ENCODE measurements at places on chromosomes 11 and 22.

- no peak for DNase-seq
These were observed 101.5 kb downstream of the TRAF6 start for GRCh38 chr11:36408498-36409136.

DNA sequence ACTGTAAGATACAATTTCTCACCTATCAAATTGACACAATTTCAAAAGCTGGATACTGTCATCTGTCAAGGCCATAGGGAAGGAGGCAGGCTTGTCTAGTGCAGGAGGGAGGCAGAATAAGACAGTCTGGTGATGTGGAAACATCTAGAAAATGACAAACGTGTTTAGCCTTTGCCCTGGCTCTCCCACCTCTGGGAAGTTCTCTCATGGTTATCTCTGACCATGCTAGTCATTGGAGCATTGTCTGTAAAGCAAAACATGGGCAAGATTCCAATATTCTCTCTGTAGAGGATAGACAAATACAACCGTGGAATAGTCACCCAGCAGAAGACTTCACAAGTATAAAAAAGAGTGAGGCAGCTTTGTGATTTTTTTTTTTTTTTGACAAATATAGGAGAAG, 9.1 kb upstream of the SERHL2 start:
- no peak for DNase-seq

DNA sequence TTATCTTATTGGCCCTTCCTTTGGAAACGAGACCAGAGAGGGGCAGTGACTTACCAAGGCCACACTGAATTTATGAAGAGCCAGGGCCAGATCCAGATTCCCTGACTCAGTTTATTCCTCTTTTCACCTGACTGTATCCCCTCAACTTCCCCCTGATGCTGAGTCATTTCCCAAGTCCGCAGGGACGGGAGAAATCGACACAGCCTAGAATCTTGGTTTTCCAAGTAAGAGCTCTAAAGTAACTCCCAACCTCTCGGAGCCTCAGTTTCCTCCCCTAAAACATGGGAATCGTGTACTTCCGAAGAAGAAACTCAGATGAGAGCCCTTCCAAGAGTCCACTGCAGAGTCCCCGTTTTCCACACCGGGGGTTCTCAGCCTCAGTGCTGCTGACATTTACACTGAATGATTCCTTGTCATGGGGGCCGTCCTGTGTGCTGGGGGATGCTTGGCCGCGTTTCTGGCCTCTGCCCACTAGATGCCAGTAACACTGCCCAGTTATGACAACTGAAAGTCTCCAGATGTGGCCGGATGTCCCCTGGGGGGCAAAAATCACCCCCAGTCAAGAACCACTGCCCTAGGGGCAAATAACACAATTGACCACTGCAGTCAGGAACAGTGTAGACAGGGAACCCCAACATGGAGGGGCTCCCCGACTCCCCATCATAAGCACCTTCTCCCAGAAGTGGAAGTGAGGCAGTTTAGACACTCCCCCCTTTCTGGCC, 11.2 kb downstream of the MPST start:
- DNase-seq, result no peak

DNA sequence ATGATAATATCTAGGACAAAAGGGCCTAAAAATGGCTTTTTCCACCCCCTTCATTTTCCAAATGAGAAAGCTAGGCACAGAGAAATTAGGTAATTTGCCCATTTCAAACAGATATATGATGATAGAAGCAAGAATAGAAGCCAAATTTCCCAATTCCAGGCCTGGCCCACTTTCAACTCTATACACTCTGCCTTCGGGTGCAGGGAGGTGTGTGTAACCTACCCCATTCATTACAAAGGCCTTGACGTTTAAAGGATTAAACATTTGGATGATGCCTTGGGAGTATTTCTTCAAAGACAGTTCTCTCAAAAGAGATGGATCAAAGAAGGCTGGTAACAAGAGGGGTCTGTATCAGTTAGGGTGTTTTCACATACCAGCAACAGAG, 134.1 kb downstream of the CCDC34 start:
- DNase-seq, result no peak

GRCh38 chr11:72781313-72782080, 12.3 kb downstream of the STARD10 start:
- peak; percentile 69 for DNase-seq

DNA sequence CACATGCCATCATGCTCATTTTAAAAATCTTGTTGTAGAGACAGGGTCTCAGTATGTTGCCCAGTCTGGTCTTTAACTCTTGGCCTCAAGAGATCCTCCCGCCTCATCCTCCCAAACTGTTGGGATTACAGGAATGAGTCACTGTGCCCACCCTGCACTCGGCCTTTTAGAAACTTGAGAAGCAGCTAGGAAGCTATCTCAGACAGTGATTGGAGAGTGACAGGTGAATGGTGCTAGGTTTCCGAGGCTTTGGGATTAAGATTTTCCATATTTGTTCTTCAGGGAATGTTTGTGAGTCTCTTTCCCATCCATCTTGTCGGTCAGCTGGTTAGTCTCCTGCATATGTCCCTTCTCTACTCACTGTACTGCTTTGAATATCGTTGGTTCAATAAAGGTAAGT, 10.5 kb downstream of the EI24 start:
- DNase-seq, result no peak

- peak; percentile 30 for DNase-seq
These were observed 31.7 kb downstream of the TPCN2 start for GRCh38 chr11:69080257-69080995.

DNA sequence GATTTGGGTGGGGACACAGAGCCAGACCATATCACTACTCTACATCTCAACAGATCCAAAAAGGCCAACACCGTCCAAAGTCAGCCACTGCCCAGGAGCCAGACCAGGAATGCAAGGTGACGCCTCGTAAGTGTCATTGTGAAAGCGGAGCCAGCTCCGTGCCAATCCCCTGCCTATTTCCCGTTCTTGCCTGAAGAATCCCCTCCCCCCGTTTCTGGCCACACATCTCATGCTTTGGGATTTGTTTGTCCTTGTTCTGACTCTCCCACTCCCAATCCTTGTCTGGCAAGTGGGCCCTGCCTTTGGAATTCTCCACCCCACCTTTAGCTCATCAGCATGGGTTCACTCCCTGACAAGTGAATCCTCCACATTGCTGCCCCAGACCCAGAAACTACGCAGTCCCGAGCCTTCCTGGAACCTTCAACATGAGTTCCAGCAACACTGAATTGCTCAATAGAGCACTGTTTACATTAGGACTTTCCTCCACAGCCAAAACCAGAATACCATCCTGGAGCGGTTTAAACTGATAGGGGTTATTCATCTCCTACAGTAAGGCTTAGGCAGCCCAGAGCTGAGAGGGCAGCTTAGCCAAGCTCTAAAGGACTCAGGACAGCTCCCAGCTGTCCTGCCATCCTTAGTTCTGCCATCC, 6.0 kb upstream of the SLC35C1 start:
- no peak for DNase-seq

DNA sequence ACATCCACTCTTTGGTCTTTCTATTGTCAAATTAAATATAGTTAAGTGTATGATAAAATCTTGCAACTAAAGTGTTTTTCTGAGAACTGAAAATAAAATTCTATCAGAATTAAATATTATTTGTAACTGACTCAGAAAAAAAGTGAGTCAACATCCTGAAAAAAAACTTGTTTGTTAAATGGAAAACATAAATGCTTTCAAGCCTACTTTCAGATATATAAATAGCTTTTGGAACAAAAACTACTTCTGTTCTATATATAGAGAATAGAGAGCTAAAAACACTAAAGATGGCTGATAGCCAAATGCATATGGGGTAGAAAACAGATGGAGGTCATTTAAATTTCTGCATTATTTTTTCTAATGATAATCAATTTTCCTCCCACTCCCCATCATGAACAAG, 61.8 kb downstream of the PIK3C2A start:
- no peak for DNase-seq

DNA sequence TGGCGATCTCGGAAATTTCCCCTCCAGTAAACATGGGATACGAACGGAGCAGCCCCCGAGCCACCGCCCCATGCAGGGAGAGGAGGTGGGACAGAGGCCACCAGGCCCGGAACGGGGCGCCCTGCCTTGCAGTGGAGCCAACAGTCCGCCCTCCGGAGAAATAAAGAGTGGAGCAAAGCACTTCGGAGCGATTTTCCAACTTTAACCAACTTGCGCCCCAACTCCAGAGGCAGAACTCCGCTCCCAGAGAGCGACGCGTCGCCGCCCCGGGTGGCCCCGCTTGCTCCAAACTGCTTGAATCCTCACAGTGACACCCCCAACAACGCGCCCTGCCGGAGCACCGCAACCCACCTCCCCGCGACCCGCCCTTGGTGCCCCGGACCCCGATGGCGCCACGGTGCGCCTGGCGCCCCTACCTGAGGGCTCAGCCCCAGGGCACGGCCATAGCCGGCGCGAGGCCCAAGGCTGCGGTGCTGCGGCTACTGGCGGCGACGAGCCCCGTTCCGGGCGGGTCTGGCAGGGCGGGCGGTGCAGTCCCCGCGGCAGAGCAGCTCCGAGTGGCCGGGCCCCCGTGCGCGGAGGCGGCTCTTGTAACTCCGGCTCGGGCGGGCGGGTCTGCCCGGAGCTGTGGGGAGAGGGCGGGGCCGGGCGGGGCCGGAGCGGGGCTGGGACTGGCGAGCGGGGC, at the start of gene AHNAK:
Gene AHNAK, minus strand, starts transcription at position 563 of the 685 bp plus-strand sequence. CDS start 10,708 bp downstream, outside the sequence.
- DNase-seq, result peak; percentile 85

DNA sequence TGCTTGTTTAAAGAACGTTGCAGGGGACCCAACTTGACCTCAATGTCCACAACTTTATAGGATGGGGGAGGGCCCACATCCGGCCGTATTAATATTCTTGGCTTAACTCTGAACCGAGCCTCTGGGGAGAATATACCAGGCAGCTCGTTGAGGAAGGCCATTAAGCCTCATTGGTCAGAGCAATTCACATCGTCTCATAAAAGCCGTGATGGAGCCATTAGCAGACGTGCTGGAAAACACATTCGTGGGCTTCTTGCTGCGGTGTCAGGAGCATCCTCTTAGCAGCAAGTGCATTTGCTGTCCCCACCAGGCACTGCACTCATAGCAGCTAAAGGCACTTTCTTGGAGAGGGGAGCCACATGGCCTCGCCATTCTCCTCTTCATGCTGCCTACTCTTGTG, 14.9 kb downstream of the DSCAML1 start:
- DNase-seq, result no peak

- no peak for DNase-seq
These were observed 65.8 kb downstream of the SLC22A12 start for GRCh38 chr11:64656862-64657261.

- DNase-seq, result no peak
These were observed 2.2 kb downstream of the OR51E2 start for GRCh38 chr11:4695442-4695841.

DNA sequence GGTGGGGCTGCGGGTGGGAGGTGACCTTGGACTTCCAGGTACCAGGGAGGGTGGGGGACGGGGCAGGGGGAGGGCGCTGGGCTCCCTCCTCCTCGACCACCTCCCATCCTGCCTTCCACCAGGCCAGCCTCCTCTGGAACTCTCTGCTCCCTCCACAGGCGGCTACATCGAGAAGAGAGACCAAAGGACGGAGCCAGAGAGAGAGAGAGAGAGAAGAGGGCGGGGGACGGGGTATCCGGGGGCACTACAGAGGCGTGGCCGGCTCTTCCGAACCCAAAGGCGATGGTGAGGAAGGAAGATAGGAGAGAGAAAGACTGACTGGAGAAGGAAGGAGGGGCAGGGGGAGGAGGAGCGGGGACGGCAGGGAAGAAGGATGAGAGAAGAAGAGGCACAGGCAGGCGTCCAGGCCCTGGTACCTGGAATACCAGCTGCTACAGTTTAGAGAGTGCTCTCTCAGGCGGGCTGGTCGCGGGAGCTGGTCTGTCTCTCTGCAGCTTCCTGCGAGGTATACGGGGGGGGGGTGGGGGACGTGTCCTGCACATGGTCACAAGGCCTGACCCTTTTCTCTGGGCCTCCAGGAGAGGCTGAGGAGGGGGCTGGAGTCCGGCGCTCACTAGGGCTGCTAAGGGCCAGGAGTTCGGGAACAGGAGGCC, 38.0 kb downstream of the IGSF9B start:
- no peak for DNase-seq

- DNase-seq, result no peak
These were observed 30.9 kb downstream of the LRRC32 start for GRCh38 chr11:76639621-76640020.

DNA sequence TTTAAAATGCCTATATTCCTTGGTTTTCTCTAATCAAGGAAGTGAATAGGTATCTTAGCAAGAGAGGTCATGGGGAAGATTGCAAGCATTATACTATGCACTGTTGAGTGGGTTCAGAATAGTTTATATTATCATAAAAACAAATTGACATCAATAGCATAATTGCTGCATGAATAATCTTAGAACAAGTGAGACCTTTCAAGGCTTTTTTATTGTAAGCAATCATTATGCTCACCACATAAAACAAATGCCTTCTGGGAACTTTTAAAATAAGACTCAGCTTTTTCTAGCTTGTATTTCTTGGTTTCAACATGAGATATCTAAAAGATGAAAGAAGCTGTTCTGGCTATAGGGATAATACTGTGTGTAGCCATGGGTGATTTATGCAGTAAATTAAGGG, 135.6 kb upstream of the ZC3H12C start:
- DNase-seq, result no peak
